ENCODE measurements at places on chromosomes 12 and 14.

- no peak for DNase-seq
Observed at GRCh38 chr12:64010069-64010686, 165.7 kb downstream of the SRGAP1 start.

- no peak for DNase-seq
Observed at GRCh38 chr12:100133200-100133599, 9.5 kb downstream of the BLTP3B start.

- DNase-seq = no peak
Observed at GRCh38 chr12:96233939-96234461, 39.8 kb downstream of the ELK3 start.

GRCh38 chr12:48451372-48451771, 21.0 kb upstream of the ANP32D start:
- no peak for DNase-seq

DNA sequence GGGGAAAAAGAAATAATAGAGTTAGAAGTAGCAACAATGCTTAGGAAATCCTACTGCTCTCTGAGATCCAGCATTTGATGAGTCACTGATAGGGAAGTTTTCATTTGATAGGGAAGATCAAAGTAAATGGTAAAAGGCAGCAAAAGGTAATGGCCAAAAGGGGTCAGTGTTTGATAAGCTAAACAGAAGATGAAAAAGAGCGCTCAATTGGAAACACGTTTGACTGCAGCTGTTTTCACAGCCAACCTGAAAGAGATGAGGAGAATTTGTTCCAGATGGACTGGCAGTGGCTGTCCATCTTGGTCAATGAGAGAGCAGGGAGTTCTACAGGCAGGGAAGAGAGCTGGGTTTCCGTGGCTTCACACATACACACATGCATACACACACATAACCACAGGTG, 264.2 kb downstream of the TMEM132C start:
- DNase-seq = no peak

- no peak for DNase-seq
Observed at GRCh38 chr12:123151457-123152454, 866 bp upstream of the PITPNM2 start.

GRCh38 chr12:57208631-57209282, 7.8 kb upstream of the NXPH4 start:
- DNase-seq = no peak

- DNase-seq = no peak
Observed at GRCh38 chr14:30966415-30967363, 58.8 kb upstream of the AP4S1 start.

- no peak for DNase-seq
Observed at GRCh38 chr14:70796551-70796950, 12.8 kb downstream of the MAP3K9 start.

GRCh38 chr12:38776647-38777046, 128.7 kb downstream of the CPNE8 start:
- DNase-seq = no peak

DNA sequence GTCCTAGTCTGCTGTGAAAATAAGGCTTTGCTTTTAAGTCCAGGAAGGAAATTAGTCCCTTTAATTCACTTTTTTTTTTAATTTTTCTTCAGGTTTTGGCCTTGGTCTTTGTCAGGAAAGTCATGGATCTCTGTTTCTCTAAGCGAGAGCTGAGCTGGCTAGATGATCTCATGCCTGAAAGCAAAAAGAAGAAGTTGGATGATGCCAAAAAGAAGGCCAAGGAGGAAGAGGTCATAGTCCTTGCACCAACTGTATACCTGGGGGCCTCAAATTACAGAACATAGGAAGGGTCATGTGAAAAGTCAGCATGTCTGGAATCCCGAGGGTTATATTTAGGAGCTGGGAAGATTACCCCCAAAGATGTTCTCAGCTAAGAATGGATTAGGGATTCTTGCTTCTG, 72.3 kb downstream of the SLC4A8 start:
- DNase-seq = no peak

- no peak for DNase-seq
Observed at GRCh38 chr12:132111654-132112304, 32.3 kb downstream of the DDX51 start.

DNA sequence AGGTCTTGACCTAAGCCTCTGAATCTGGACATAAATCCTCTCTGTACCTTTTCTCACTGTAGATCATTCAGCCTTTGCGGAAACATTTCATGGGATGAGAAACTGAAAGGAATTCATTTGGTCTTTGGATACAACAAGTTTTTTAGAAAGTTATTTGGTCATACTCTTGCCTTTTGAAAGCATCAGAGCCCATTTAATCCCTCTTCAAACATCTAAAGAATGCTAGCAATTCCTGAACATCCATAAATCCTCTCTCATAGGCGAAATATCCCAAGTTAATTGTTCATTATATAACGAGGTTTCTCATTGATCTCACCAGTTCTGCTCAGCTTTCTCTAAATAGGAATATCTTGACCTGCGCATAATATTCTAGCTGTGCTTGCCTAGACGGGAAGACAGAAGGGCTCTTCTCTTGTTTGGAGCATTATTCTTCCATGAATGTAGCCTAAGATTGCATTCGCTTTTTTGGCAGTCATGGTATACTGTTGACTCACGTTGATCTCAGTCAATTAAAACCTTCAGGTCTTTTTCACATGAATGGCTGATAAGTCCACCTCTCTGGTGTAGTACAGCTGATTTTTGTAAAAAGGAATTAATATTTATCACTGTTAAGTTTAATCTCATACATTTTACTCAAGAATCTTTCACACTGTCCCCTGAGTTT, 24.1 kb downstream of the NTN4 start:
- DNase-seq = no peak

GRCh38 chr14:24418492-24418873, 11.0 kb downstream of the CBLN3 start:
- DNase-seq = no peak

GRCh38 chr14:60756847-60757246, 22.3 kb downstream of the MNAT1 start:
- no peak for DNase-seq

DNA sequence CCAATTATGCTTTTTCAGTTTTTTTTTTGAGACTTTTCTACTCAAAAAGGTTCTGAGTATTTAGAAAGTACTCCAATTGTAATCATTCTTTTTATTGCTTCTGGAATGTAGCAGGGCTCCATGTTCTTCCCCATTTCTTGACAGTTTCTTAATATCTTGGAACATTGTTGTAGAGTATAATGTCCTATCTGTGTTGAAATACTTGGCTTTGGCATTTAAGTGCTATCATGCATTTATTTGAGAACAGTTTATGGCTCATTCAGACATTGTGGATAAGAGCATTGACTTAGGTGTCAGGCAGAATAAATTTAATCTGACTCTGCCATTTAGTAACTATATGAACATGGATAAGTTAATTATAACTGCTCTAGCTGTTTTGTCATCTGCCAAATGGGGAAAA, 28.3 kb downstream of the ADIPOR2 start:
- DNase-seq = no peak

DNA sequence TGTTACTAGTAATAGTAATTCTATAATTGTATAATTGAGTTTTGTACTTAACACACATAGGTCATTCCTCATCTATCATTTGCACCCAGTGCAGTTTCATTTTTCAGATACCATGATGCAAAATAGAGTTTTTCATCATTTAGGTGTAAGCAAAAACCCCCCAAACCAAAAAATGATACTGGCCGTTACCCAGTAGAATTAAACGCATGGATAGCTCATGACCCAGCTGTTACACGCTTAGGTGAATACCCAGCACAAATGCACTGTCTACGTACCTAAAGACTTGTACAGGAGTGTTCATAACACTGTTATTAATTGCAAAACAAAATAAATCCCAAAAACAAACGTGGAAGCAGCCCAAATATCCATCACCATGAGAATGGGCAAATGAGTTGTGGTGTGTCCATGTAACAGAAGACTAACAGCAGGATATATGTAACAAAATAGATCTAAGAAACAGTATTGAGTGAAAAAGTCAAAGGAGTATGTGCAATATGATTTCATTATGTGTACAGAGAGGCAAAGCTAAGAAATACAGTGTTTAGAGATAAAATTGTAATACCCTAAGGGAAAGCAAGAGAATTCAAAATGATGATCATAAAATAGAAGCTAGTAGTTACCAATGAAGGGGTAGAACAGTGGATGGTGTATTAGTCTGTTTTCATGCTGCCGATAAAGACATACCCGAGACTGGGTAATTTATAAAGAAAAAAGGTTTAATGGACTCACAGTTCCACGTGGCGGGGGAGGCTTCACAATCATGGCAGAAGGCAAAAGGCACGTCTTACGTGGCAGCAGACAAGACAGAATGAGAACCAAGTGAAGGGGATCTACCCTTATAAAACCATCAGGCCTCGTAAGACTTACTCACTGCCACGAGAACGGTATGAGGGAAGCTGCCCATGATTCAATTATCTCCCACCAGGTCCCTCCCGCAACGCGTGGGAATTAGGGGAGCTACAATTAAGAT, 49.8 kb downstream of the EID3 start:
- DNase-seq = no peak

DNA sequence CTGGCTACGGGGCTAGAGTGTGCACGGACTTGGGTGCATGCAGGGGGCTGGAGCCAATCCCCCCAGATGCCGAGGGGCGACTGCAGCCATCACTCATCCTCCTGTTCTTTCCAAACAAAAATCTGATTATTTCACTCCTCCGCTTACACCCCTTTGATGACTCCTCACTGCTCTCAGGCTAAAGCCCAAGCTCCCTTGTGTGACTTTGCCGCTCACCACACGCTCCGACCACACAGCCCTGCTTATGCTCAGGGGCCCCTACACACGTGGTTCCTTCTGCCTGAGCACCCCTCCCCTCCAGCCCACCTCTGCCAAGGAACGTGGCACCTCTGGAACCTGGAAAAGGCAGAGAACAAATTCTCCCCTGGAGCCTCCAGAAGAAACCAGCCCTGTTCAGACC, 13.7 kb downstream of the CHFR start:
- no peak for DNase-seq

DNA sequence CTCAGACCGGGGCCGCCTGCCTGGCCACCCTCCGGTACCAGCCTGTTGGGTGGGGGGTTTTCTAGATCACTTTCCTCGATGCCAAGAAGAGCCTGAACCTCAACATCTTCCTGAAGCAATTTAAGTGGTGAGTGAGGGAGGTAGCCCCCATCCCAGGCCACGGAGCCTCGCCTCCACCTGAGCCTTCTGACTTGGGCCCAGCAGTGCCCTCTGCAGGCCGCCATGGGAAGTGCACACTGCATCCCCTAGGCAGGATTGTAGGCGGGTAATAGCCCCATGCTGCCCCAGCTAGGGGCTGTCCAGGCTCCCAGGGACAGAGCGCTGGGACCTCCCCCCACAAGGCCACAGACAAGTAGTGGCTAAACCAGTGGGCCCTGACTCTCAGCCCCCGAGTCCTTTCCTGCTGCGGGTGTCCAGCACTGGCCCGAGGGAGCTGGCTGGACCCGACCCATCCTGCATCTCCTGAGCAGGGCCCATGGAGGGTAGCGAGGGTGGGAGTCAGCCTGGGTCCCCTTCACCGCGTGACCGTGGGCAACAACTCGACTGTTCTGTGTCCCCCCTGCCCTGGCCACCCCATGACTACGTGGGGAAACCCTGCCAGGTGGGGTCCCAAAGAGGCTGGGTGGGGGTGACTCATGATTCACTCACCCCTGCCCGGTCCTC, 15.3 kb upstream of the ADSS1 start:
- DNase-seq = peak; percentile 57

- DNase-seq = no peak
Observed at GRCh38 chr14:33842299-33842698, 108.6 kb downstream of the EGLN3 start.

DNA sequence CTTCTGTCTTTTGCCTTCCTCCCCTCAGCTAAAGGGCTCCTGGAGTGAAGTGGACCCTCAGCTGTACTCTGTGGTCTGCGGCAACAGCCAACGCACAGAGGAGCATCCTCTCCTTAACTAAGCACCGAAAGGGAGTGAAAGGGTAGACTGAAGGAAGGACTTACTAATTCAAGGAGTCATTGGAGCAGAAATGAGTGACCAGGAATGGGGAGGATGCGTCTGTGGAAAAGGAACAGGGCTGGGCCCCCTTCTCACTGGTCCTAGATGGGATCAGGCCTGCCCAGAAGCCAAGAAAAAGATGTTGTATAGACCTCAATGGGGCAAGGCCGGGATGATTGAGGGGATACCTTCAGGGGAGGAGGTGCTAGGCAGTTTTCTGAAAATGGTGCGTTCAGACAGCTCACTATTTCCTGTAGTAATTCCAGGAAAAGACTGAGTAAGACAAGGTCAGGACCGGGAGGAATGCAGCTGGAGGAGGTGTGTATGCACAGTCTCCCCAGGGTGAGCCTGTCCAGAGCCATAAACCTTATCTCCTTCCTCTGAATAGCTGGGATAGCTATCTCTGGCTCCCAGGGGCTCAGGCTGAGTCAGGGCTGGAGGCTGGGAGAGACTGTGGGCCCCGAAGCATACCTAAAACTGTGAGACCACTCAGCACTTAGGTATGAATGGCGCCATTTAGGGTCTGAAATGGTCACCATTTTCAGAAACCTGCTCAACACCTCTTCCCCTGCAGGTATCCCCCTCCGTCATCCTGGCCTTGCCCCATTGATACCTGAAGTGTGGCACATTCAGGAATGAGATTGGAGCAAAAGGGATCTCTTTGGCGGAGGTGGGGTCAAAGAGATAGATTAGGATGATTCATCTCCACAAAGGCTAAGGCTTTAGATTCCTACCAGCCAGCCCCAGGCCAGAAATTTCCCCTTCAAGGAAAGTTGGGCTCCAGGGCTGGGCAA, 20.2 kb upstream of the KRT8 start:
- no peak for DNase-seq

DNA sequence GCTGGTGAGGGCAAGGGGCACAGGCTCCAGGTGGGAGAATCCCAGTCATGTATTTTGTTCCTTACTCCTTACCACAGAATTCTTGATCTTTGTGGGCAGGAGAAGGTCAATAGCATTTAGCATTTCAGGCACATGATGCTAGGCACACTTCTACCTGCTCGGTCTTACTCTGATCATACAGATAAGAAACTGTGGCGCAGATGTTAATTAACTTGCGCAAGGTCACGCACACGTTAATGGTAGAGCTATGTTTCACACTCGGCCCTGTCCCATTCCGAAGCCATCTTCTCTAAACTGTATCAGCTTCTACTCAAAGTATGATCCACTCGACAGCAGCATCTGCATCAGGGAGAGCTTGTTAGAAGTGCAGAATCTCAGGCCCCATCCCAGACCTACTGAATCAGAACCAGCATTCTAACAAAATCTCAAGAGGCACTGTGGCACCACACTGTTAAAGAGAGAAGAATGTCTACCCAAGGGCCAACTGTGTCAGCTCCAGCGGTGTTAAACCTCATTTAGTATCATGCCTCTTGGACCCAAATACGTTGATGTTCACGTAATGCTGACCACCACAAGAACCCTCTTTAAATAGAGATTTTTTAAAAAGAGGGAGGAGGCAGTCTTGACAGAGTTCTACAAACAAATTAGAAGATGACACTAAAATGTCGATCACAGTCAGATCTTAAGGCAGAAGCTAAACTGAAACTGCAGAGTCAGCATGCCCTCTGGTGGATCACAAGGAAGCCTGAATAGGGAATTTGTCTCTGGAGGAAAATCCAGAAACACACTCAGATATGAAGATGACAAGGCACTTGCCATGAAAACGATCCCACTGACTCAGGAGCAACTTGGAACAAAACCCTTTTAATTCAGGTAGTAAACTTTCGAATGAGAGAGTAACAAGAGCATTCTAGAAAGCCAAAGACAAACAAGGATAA, 7.3 kb downstream of the STXBP6 start:
- peak; percentile 9 for DNase-seq

Measured in NCI-H1930 (cell line).